ENCODE measurements at places on chromosomes 12 and 14.

DNA sequence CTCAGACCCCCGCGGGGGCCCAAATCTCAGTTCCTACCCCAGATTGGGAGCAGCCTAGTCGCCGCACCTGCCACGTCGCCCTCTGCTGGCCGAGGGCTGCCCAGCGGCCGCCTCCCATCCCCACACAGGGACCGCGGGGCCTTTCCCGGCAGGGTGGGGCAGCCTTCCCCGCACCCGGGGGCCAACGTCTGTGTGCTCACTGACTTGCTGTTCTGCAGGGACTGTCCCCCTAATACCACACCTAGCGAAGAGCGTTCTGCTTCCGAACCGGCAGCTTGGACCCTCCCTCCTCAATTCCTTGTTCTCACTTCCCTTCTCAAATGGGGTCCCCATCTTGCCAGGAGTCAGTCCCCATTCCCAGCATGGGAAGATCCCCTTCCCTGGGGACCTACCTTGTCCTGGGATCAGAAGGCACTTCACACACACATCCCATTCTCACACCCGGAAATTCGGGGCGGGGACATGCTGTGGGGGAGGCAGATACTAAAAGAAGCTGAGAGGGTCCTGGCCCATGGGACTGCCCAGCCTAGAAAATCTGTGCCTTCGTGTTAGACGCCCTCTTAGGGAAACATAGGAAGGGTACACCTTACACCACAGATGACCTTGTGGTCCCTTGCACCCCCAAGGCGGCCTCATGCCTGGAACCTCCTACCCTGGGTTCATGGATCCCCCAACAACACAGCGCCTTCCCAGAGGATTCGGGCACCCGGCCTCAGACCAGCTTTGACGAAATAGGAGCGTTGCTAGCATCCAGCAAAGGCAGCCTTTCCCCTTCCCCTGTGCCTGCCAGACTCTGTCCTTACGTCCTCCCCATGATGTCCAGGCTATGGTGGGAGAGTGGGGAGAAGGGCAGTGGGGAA, 16.4 kb downstream of the ACVRL1 start:
- DNase-seq: peak; percentile 37

DNA sequence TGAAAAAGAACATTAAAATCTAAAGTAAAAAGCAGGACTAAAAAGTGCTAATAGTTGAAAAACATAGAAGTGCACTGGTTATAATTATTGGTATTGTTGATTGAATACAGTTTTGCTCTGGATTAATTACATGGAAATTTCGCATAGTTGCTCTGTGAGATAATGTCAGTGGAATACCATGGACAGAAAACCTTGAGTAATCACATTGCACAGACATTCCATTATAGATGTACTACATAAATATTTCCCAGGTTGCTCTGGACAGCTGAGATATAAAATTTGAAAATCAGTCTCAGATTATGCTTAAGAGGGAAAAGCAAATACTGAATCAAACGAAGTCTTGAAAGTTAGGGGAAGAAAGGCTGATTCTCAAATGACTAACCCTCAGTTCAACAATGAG, 439.3 kb upstream of the FLRT2 start:
- no peak for DNase-seq

GRCh38 chr12:13293096-13293495, 96.6 kb downstream of the EMP1 start:
- DNase-seq: no peak

GRCh38 chr14:104665657-104666522, 23.5 kb upstream of the INF2 start:
- no peak for DNase-seq

DNA sequence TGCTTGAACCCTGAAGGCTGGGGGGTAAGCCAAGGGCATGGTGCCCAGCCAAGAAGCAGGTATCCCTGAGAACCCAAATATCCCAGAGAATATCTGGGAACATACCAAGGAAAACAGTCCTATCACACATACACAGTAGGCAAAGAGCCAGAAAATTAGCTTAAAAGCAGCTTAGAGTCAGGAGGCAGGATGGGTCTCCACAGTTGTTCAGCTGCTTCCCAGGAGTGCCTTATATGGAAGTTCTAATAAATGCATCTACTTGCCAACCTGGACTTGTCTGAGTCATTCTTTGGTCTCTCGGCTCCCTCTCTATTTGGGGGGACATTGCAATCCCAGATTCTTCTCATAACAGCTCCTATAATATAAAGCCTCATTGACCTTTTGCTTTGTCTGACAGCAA, 9.0 kb upstream of the GPR135 start:
- no peak for DNase-seq

DNA sequence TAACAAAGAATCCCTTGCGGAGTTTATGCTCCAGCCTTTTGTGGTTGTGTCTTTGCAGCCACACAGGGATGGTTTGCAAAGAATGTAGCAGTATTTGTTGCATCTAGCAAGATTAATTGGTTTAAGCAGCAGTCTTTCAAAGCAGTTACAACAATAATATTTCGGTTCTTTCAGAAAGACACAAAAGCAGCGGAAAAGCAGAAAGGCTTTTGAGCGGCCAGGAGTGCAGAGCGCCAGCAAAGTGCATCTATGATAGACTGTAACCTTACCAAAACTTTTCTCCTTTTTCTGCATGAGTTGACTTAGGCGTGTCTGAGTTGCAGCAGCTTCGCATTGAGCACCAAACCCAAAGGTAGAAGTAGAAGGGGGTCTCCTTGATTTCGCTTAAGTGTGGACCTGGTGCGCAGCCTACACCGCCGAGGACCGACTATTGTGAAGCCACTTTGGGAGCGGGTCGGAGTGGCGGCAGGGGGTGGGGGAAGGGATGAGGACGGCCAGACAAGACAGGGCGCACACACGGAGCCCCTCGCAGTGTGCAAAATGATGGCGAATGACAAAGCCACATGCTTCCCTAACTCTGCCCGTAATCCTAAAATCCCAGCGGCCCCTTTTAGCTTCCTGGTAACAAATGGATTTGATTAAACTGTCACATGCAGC, 1.2 kb downstream of the LMO3 start:
- DNase-seq: no peak

- no peak for DNase-seq
Measured at GRCh38 chr14:96989306-96989705, 192.1 kb downstream of the VRK1 start.

DNA sequence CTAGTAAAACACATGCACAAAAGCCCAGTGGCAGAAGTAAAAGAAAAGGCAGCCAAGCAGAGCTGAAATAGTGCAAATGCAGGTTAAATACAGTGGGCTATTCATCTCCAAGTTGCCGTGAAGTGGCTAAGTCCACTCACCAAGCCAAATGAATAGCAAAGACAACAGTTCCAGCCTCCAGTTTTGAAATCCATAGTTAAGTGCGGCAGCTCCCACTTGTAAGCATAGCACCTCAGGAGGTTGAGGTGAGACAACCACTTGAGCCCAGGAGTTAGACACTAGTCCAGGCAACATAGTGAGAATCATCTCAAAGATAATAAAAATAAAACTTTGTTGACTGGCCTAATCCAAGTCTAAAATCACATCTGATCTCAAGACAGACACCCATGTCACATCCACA, 9.8 kb upstream of the PHLDA1 start:
- DNase-seq: no peak

- DNase-seq: no peak
Measured at GRCh38 chr14:90523544-90523943, 126.7 kb downstream of the CALM1 start.

GRCh38 chr12:124713436-124714082, 146.1 kb upstream of the NCOR2 start:
- DNase-seq: peak; percentile 59

DNA sequence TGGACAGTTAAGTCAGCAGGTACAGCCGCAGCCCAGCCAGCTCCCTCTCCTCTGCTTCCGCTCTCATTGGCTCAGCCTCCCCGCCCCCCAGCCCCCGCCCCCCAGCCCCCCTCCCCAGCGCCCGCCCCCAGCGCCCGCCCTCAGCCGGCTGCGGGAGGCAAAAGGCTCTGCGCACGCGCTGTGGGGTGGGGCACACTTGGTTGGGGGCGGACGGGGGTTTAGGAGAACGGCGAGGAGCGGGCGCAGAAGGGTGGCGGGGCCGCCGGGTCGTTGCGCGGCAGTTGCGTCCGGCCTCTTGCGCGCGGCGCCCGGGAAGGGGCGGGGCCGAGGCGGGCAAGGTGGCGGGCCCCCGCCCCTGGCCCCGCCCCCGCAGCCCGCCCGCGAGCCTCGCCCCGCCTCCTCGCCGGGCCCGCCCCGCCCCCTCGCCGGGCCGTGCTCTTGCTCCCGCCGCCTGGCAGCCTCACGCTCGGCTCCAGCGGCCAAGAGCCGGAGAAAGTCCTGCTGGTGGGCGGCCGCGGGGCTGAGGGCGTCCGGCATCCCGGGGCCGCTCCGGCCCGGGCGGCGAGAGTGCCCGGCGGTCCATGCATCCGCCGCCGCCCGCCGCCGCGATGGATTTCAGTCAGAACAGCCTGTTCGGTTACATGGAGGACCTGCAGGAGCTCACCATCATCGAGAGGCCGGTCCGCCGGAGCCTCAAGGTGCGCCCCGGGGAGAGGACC, at the start of gene PPP4R4:
PPP4R4 (plus strand) TSS at position 438 of the 719 bp plus-strand sequence; CDS start at position 582, 144 bp downstream.
- peak; percentile 95 for DNase-seq

- no peak for DNase-seq
Measured at GRCh38 chr14:58744801-58745394, 107.1 kb downstream of the DACT1 start.

DNA sequence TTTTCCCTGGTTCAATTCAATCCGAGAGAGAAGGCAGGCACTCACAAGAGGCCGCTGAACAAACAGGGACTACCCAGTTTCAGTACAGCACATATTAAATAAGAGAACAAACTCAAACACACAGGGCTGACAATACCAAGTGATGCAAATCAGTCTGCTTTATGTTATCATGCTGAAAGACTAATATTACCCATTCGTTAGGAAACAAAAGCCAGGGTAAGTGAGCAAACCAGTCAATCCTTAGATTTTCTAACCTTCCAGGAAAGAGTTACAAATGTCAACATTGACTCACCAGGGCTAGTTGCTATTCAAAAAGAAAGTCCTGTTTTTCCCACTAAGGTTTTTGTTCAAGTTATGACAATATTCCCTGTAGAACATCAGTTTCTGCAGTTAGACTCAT, 246.2 kb downstream of the C12orf42 start:
- no peak for DNase-seq

- no peak for DNase-seq
Measured at GRCh38 chr14:100158566-100159093, 815 bp downstream of the DEGS2 start.

GRCh38 chr12:116380108-116380507, 102.6 kb upstream of the MED13L start:
- no peak for DNase-seq

- DNase-seq: no peak
Measured at GRCh38 chr14:21091821-21092272, 6.6 kb downstream of the ZNF219 start.

GRCh38 chr12:18837505-18837904, 99.6 kb downstream of the CAPZA3 start:
- DNase-seq: no peak

GRCh38 chr12:25800101-25800500, 158.4 kb upstream of the RASSF8 start:
- DNase-seq: no peak

DNA sequence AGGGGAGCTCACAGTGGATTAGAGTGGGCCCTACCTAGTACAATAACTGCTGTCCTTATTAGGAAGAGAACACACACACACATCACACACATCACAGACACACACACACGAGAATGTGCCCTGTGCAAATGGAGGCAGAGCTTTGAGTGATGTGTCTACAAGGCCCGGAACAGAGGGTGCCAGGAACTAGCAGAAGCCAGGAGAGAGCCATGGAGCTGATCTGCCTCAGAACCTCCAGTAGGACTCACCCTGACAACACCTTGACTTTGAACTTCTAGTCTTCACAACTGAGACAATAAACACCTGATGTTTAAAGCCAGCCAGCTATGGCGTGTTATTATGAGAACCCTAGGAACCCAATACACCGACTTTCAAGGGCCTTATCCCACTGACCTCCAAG, 29.7 kb upstream of the FKBP4 start:
- no peak for DNase-seq

DNA sequence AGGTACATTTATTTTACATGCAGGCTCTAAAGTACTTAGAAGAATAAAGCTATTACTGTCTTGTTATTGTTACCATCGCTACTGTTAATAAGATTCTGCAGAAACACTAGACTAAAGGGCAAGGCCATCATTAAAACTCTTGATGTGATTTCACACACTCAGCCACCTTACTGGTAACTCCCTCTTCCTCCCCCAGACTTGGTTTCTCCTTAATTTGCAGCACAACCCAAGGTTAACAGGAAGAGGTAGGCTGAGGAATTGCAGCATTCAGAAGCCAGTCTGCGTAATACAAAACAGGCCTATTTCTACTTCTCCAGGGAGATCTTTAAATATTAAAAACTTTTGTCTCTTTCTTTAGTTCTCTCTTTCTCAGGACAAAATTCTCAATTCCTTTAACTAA, 210.3 kb downstream of the BTG1 start:
- no peak for DNase-seq

- no peak for DNase-seq
Measured at GRCh38 chr12:2779281-2779680, 15.5 kb upstream of the FKBP4 start.

DNA sequence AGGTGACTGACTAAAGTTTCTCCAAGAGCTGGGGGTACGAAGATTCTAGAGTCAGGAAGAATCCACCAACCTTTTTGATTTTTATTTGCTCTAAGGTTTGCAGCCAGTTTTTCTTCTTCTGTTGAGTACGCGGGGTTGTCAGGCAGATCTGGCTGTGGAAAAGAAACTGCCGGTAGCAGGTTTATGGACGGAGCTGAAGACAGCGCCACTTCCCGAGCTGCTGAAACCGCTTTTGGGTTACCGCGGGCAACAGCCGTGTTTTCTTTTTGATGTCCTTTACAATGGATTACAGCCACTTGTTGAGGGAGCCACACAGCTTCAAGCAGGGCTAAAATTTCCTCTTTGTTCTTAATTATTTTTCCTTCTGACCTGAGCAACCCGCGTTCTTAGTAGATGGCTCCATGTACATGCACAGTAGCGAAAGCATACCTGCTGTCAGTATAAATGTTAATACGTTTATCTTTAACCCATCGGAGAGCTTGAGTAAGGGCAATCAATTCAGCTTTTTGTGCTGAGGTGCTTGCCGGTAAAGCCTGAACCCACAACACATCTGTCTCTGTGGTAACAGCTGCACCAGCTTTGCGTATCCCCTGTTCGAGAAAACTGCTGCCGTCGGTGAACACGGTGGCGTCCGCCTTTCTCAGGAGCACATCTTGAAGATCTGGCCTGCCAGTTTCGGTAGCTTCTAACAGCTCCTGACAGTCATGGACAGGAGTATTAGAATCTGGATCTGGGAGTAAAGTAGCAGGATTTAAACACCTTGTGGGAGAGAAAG, 674.3 kb downstream of the TMEM121 start:
- peak; percentile 22 for DNase-seq

- DNase-seq: no peak
Measured at GRCh38 chr12:45426294-45426693, 210.4 kb downstream of the ANO6 start.

GRCh38 chr12:2372178-2372577, 319.4 kb downstream of the CACNA1C start:
- no peak for DNase-seq

- no peak for DNase-seq
Measured at GRCh38 chr14:68239988-68240771, 420.6 kb downstream of the RAD51B start.

GRCh38 chr12:108333898-108334699, 5.0 kb downstream of the CMKLR1 start:
- no peak for DNase-seq
